ENCODE measurements at places on chromosomes 7 and 10. TPM values are rescaled to one million over a fixed set of nuclear protein-coding genes. Genes with fewer than 3 reads are reported as not detected.

- DNase-seq = no peak
These were observed 16.0 kb upstream of the GALNTL5 start for GRCh38 chr7:151940048-151940811.

DNA sequence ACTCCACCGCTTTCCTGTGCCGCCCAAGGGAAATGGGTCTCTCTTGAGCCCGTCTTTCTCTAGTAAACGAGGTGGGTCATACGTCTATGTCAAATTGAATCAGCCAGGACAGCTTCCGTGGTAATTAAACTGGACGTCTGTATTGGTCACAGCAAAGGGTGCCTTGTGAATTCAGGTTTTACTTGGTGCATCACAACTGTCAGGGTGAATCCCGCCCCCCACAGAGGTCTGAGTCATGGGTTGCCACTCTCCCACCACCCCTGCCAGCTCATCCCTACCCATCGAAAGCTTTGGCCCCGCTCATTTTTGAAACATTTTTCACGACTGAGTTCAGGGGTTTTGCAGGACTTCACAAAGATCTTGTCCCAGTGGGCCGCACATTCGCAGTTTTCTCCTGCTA, 8.0 kb upstream of the SP8 start:
- no peak for DNase-seq

Gene FAS
- total RNA-seq = 9.2 TPM

- DNase-seq = no peak
These were observed 206.0 kb downstream of the CCDC3 start for GRCh38 chr10:12795315-12796110.

DNA sequence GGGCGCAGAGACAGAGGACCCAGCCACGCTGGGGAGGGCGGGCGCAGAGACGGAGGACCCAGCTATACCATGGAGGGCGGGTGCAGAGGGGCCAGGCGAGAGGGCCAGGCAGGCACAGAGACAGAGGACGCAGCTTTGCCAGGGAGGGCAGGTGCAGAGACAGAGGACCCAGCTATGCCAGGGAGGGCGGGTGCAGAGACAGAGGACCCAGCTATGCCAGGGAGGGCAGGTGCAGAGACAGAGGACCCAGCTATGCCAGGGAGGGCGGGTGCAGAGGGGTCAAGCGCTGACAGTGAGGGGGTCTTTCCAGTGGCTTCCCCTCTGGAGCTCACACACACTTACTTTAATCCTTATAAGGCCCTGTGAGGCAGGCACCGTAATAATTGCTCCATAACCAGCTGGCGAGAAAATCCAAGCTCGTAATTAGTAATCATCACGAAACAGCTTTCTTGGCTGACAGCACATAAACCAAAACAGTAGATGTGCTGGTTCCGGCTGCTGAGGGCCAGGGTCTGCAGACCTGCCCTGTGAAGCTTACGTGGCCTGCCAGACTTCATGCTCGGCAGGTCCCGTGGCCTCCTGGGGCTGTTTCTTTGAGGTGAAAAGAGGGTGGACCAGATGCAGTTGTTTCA, 137.2 kb downstream of the VIPR2 start:
- DNase-seq = no peak

DNA sequence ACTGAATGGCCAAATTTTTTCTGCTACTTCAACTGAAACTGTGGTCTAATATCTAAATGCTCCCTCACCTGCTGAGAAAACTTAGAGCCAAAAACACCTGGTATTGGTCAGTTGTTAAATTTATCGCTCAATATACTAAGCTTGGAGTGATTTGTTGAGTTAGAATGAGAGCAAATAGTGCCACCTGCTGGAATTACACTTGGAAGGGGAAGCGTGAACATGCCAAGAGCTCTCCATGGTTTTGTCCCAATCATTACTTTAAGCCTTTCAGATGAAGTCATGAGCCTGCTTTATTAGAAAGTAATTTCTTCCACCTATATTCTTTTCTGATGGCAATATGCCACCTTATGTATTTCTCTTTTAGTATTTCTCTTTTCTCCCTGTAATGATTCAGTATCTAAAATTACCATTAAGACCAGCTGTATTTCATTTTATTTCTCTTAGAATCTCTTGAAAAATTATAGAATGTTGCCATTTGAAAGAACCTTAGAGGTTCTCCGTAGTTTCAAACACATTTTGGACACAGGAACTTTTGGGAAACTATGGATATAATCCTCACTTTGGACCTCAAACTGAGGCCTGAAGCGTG, 447.8 kb upstream of the C7orf33 start:
- DNase-seq = no peak

Gene OGDH
- total RNA-seq = 92.8 TPM

- DNase-seq = no peak
These were observed 219.6 kb downstream of the DOCK4 start for GRCh38 chr7:111986601-111987000.

- no peak for DNase-seq
These were observed 73.4 kb downstream of the VSTM2A start for GRCh38 chr7:54615537-54615936.

Gene GIMAP8
- total RNA-seq = not detected

Gene AFAP1L2
- total RNA-seq = 6.4 TPM

DNA sequence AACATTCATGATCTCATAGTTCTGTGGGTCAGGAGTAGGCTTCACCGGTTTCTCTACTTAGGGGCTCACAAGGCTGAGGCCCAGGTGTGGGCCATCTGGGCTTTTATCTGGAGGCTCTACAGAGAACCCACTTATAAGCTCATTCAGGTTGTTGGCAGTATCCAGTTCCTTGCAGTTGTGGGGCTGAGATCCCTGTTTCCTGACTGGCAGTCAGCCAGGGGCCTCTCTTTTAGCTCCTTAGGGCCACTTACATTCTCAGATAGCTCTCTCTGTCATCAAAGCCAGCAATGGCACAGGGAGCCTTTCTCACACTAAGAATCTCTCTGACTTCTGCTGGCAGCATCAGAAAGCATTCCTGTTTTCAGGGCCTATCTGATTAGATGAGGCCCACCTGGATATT, 18.2 kb upstream of the HECTD2 start:
- no peak for DNase-seq

DNA sequence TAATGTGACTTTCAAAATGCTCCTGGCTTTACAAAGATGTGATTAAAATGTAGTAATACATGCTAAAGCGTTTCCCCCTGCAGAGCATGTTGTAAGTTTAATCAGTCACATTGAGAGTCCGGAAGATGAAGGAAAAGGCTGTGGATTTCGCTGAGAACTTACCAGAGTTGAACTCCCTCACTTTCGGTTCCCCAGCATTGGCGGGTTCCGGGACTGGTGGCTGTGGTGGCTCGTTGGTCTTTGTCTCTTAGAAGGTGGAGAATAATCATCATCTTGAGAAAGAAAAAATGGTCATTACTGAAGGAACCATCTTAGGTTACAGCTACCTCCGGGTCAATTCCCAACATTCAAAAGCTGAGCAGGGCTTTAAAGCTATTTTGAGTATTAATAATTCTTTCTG, 9.6 kb upstream of the NUPR2 start:
- DNase-seq = no peak

Gene WIPF3
- total RNA-seq = 1.7 TPM

DNA sequence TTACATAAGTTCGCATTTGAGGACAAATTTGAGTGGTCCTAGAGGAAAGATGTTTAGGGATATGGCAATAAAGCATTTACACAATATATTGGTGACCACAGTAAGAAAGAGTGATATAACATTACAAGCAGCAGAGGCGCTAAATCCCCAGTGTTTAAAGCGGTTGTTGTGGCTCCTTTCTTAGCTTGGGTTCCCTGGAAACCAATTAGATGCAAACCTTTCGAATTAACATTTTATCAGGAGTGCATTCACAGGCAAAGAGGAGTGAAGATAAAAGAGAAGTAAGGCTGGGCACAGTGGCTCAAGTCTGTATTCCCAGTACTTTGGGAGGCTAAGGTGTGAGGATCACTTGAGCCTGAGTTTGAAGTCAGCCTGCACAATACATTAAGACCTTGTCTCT, 331.1 kb downstream of the BICC1 start:
- no peak for DNase-seq

DNA sequence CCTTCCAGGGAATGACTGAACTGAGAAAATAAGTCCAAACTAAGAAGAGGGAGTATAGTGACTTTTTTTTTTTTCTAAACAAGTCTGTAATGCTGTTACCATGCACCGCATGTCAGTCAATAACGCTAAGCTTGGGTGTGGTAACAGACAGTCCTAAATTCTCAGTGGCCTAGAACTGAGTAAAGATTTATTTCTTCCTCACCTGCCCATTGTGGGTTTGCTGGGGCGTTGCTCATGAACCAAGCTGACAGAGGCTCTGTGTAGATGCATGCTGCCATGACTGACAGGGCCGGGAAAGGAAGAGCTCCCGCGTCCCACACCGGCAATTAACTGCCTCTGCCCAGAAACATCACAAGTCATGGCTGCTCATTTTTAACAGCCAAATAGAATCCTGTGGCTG, 25.5 kb upstream of the PRKG1 start:
- DNase-seq = no peak

DNA sequence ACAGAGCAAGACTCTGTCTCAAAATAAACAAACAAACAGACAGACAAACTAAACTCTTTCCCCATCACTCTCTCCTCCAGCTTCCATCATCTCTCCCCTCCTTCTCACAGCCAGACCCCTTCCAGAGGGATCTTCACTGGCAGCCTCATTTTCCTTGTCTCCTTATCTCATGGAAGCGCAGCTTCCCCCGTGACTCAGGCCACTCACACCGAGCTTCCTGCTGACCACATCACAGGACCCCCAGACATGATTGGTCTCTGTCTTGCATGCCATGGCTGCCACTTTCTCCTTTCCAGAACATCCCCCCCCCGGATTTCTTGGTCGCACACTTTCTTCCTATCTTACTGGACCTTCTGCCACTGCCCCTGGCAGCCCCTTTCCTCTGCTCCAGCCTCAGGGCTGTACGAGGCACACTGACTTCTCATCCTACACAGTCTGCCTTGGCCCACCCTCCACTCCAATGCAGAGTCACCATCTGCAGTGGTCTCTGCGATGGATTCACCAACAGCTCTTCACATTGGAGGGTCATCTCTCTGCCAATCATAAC, 4.9 kb upstream of the INSIG1 start:
- DNase-seq = no peak

- DNase-seq = no peak
These were observed 16.2 kb downstream of the MACC1 start for GRCh38 chr7:20200971-20201370.

GRCh38 chr10:89115876-89116627, 91.1 kb downstream of the CH25H start:
- DNase-seq = no peak

DNA sequence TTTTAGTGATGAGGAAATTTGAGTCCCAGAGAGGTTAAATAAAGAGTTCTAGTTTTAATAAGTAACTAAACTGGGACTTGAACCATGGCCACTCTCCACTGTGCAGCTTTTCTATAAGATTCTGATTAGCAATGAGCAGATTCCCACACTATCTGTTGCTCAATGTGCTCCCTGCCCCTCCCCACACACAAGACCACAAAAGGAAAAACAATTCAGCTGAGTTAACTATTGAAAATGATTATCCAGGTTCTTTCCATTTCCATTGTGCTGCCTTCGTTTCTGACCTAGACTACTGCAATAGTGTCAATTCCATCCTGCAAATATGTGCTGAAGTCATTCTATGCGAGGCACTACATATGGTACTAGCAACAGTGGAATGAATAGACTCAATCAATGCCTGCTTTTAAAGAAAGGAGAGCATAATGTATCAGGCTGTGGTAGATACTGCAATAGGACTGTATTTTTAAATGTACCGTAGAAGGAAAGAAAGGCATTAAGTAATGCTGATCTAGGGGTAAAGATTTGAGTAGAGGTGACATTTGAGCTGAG, 97.0 kb downstream of the SEMA3C start:
- no peak for DNase-seq

Gene ZPBP
- not detected for total RNA-seq

DNA sequence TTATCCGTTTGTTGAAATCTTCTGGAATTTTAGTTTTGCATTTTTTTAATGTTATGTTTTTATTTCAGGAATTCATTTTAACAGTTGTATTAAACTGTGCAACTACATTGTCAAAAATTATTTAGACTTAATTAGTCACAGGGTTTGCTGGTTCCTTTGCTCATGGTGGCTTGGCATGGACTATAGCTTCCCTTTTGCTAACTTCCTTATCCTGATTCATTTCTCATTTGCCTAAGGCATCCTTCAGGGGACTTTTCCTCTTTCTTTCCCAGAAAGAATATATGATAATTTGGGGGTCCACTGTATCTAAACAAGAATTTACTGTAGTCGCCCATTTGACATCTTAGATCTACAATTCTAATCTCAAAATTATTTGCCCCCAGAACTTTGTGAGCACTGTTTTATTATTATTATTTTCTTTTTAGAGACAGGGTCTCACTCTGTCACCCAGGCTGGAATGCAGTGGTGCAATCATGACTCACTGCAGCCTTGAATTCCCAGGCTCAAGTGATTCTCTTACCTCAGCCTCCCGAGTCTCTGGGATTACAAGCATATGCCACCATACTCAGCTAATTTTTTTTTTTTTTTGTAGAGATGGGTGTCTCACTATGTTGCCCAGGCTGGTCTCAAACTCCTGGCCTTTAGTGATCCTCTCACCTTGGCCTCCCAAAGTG, 13.9 kb downstream of the FIGNL1 start:
- no peak for DNase-seq

DNA sequence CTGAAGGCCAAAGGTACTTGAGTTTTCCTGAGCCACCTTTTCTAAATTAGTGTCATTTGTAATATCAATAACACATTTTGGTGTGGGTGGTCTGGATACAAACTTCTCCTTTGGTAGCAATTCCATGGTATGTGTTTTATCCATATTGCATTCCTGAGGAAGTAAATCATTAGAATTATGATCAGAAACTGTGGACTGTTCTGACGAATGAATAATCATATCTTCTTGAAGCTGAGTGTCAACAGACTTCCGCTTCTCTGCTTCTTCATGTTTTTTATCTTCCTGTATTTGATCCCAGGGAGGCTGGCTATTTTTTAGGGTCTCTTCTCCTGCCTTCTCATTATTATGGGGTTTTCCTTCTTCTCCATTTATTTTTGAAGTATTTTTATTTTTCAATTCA, 81.4 kb downstream of the NRBF2 start:
- DNase-seq = no peak

DNA sequence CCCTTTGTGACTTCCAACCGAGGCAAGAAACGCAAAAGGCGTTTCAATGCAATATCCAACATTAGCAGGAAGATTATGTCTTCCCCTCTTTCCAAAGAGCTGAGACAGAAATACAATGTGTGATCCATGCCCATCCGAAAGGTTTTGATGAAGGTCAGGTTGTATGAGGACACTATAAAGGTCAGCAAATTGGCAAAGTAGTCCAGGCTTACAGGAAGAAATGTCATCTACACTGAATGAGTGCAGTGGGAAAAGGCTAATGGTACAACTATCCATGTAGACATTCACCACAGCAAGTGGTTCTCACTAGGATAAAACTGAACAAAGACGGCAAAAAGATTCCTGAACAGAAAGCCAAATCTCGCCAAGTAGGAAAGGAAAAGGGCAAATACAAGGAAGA, 27.8 kb upstream of the DNA2 start:
- DNase-seq = no peak

DNA sequence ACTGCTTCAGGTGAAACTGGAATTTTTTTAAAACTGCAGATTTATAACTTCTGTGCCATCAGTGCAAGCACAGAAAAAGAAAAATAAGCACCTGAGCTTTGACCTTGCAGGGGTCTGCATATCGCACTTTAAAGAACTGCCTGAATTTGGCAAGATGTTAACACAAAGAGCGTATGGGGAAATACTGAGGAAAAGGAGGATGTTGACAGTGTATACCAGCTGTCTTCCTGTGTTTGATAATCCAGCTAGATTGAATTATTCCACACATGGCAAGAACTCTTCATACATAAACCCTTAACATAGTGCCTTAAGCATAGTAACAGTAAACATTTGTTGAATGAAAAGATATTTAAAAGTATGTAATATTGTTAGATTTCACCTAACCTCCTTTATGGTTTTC, 30.0 kb downstream of the SMC3 start:
- no peak for DNase-seq

Gene TMEM196
- total RNA-seq = 0.68 TPM

All from type B pancreatic cell (in vitro differentiated cells).